HFFc6 (cell line): ENCODE measurements at places on chromosomes 12 and 14.

GRCh38 chr12:30824311-30824710, 69.6 kb upstream of the CAPRIN2 start:
- DNase-seq = no peak

- no peak for DNase-seq
Observed at GRCh38 chr12:115983226-115983798, 294.2 kb downstream of the MED13L start.

GRCh38 chr14:74179856-74180255, 59.4 kb upstream of the VSX2 start:
- no peak for DNase-seq

DNA sequence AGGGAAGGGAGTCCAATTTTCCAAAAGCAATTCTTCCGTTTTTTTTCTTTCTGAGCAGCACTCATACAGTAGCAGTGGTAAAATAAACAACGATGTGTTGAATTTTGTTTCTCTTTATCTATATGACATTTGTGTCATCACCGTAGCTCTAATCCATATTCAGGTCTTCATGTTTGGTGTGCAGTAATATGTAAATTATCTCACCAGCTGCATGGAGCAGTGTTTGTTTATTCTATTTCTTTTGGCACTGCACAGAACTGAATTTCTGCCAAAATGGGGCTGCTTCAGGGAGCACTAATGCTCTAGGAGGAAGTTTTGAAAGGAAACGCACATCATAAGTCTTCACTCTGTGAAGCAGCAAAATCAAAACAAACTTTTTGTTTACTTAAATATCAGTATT, 130.0 kb upstream of the NPAS3 start:
- peak; percentile 23 for DNase-seq

GRCh38 chr12:79046021-79046420, 181.4 kb downstream of the SYT1 start:
- no peak for DNase-seq

DNA sequence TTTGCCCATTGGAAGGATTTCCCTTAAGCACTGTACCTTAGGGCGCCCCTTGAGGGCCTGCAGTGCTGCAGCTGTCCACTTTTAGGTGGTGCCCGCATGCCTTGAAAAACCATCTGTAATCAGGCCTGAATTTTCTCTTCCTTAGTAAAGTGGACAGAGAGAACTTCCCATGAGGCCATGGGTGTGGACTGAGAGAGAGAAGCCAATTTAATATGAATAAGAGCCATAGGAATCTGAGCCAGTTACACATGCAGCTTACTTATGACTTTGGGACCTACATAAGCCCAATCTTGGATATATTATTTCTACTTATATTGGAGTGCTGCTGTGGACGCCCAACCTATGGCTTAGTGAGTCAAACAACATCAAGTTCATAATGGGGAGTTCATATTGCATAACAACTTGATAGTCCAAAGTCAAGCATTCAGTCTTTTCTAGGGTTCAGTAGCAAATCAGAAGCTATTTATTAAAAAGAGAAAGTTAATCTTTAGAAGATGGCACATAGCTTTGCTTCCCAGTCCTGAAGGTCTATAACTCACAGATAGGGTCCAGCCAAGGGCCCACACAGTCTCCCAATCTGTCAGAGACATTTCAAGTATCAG, 11.1 kb upstream of the ETV6 start:
- DNase-seq = peak; percentile 20

- DNase-seq = no peak
Observed at GRCh38 chr14:105422695-105423487, 3.3 kb downstream of the MTA1 start.
